Suprapubic skin (tissue), 4 donors: ENCODE measurements at places on chromosomes 6 and 20. TPM values are rescaled to one million over a fixed set of nuclear protein-coding genes. Genes with fewer than 3 reads are reported as not detected.

DNA sequence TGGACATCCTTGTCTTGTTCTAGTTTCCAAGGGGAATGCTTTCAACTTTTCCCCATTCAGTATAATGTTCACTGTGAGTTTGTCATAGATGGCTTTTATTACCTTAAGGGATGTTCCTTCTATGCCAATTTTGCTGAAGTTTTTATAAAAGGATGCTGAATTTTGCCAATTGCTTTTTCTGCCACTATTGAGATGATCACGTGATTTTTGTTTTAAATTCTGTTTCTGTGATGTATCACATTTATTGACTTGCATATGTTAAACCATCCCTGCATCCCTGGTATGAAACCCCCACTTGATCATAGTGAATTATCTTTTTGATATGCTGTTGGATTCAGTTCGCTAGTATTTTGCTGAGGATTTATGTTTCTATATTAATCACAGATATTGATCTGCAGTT lies 130.6 kb upstream of the TAB2 start:
- DNase-seq, result no peak

DNA sequence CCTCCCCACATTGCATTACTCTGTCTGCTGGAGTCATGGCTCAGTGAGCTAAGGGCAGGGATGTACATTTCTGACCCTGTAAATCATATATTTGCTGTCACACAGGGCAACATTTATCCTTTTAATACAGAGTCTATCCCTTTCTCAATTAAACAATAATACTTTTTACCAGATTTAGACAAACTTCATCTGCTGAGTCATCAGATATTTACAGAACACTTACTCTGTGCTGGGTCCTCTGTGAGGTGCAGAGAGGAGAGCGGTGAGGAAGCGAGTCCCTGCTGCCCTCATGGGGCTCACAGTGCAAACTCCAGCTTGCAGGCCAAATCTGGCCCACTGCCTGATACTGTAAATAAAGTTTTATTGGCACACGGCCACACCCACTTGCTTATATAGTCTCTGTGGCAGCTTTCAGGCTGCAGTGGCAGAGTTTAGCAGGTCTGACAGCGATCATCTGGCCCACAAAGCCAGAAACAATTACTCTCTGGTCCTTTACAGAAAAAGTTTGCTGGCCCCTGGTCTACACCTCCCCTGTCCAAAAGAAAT lies 144.5 kb downstream of the CDH26 start:
- no peak for DNase-seq

DNA sequence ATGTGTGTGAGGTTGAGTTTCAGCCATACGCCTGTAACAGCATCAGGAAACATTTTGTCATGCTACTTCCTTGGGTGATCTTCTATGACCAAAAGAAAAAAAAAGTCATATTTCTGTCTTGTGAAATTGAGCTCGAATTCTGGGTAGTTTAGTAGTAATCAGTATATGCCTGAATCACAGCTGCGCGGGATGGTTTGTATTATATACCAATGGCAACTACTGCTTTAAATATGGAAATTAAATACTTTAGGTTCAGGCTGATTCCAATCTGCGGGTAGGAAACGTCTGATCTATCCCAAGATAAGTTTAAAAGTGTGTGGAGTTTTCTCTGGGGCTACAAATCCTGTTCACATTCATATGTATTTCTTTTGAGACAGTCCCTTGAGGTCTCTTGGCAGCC lies 115.6 kb upstream of the FERMT1 start:
- DNase-seq, result no peak

- DNase-seq, result no peak
Observed at GRCh38 chr20:19571996-19572395, 186.1 kb upstream of the RIN2 start.

DNA sequence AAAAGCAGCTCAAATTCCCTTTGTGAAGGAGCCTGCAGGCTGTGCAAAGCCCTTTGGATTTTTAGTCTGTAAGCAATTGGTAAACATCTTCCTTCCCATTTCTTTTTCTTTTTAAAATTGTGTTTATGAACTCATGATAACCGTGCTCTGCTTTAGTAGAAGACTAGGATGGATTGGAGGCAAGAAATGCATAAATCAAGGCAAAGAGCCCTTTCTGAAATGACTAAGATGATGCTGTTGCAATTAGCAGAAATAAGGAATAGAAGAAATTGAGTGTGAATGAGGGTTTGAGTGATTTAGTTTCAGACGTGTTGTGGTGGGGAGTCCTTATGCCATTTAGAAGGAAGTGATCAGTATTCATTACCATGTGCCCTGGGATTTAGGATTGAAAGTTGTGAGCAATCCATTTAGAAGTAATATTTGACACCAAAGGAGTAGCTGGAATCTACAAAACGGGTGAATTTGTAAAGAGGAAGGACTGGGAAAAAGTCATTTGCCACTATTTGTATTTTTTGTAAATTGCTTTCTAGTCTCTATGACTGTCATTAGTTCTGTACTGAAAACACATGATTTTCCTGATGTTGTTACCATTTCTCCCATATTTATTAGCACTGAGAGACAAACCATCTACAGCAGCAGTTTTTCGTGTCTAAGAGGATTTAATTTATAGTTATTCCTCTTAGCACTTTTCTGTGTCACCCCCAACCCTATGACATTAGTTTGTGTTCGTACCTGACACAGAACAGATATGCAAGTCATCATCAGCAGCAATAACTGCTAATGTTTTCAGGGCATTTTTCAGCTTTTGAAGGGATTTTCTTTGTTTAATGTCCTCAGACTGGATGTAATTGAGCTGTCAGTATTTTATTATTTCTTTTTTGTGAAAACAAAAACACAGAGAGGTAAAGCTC lies 265.0 kb downstream of the UTRN start:
- no peak for DNase-seq

- DNase-seq, result no peak
Observed at GRCh38 chr20:50416269-50417022, 93.7 kb upstream of the PTPN1 start.

DNA sequence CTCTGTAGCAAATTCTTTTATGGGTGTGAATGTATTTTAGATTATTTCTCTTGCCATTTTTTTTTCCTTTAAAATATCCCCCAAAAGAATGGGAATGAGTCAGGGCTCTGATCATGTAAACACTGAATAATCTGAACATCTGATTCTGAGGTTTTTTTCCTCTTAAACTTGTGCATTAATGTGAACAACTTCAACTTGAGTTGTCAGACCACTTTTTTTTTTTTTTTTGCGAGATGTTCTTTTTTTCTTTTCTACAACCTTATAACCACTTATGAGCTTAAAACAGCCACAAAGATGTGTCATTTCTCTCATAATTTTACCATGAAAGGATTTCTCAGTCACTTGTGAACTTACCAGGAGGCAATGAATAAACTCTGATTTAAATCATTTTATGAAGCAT lies 85.3 kb downstream of the TBC1D7 start:
- DNase-seq, result no peak

- no peak for DNase-seq
Observed at GRCh38 chr6:83883240-83883639, 23.8 kb downstream of the CYB5R4 start.

- DNase-seq, result no peak
Observed at GRCh38 chr20:19692100-19692499, 66.0 kb upstream of the RIN2 start.

GRCh38 chr6:75613056-75613501 lies 11.4 kb downstream of the SENP6 start:
- no peak for DNase-seq

DNA sequence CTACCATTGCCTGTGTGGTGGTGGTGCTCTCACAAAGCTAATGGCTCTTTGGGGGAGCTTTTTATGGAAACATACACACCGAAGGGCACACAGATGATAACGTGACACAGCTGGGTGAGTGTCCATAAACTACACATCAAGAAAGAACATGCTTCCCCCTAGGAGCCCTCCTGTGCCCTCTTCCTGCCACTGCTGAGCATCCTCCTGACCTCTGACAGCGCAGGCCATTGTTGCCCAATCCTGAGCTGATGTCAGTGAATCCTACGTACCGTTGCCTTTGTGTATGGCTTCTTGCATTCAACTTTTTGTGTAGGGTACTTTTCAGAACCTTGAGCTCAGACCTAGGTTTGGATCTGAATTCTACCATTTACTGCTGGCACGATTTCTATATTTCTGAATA lies 65.8 kb upstream of the SLC22A1 start:
- DNase-seq, result peak; percentile 32

DNA sequence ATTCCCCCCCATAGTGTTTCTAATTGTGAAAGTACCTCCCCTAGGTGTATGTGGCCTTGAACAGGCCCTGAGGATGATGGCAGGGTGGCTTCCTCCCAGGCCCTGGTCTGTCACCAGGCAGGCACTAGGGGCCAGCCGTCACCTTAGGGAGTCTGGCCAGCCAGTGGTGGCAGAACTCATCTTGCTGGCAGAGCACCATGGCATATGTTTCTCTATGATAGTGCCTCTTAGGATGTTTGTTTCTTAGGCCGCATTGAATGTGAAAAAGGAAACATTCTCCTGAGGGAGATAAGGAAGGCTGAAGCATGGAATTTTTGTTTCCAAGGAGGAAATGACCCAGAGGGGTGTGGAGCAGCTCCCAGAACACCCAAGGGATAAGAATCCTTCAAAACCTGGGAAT lies 45.2 kb upstream of the KLHL31 start:
- DNase-seq, result no peak

- no peak for DNase-seq
Observed at GRCh38 chr6:157405986-157406385, 25.0 kb downstream of the ZDHHC14 start.

DNA sequence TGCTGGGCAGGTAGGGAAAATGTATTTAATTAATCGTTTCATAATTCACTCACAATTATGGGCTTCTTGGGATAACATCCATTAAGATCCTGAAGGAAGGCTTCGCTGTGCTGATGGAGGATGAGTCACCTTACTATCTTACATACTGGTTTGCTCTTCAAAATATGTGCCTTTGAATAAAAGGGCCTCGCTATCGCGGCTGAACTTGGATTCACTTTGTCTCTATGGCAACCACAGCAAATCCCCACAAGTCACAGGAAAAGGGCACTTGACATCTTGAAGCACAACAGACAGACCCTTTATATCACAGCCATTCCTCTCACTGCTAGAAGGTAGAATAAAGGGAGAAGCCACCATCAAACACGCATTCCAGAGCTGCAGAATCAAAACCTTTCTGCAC lies 141.3 kb upstream of the MYLIP start:
- no peak for DNase-seq

GRCh38 chr6:35388772-35389352 lies 46.5 kb downstream of the PPARD start:
- DNase-seq, result no peak

GRCh38 chr6:73929405-73929804 lies 233.4 kb downstream of the CD109 start:
- DNase-seq, result no peak

The BANF2 gene
- total RNA-seq, result not detected

The F13A1 gene
- total RNA-seq, result 22.8 TPM

The SLC17A9 gene
- 2.1 TPM for total RNA-seq

The BCAS4 gene
- total RNA-seq, result 1.2 TPM

The SLC26A8 gene
- total RNA-seq, result not detected

The PLAGL1 gene
- total RNA-seq, result 57.0 TPM
